ENCODE measurements at places on chromosomes 12 and 14. TPM values are rescaled to one million over a fixed set of nuclear protein-coding genes. Genes with fewer than 3 reads are reported as not detected.

- DNase-seq, result no peak
- H3K4me1 ChIP-seq, result no peaks in the 10 kb centered on the region
- H3K27ac ChIP-seq, result no peak overlapping the region
- H3K27me3 ChIP-seq, result no peaks in the 10 kb centered on the region
Observed at GRCh38 chr12:29043069-29043468, 106.0 kb upstream of the FAR2 start.

The GUCY2C gene
- total RNA-seq, result not detected

- H3K4me1 ChIP-seq, result no peaks in the 10 kb centered on the region
- no peaks in the 10 kb centered on the region for H3K36me3 ChIP-seq
- H3K27ac ChIP-seq, result no peak overlapping the region
- no peak overlapping the region for H3K4me3 ChIP-seq
Observed at GRCh38 chr14:89445273-89445973, 28.4 kb upstream of the FOXN3 start.

GRCh38 chr12:107512391-107512790 is 173.2 kb upstream of the PWP1 start:
- no peak overlapping the region for H3K27ac ChIP-seq
- DNase-seq, result no peak
- H3K27me3 ChIP-seq, result no peaks in the 10 kb centered on the region
- H3K4me1 ChIP-seq, result peaks cover 7% of the 10 kb centered on the region

The FBLN5 gene
- total RNA-seq, result 10.7 TPM

The LBHD2 gene
- total RNA-seq, result 0.99 TPM

GRCh38 chr12:65362234-65363031 is 84.0 kb downstream of the MSRB3 start:
- H3K27ac ChIP-seq, result no peak overlapping the region
- DNase-seq, result no peak
- no peaks in the 10 kb centered on the region for H3K4me1 ChIP-seq

The CEP290 gene
- 27.3 TPM for total RNA-seq

DNA sequence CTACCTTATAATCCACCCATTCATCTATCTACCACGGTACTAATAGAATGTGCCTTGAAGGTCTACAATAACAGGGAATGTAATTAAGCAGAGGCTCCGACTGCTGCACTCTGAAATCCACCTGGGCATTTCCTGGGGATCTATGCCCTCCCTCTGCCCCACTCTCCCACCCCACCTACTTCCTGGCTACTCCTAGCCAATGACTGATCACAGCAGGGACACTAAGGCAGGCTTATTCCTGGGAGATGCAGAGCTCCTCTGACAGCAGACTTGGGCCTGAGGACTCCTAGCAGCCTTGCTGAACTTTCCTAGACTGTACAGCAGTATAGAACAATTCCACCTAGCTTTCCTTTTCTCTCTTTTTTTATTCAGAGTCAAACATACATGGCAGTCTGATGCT is 91.1 kb upstream of the DHRS4 start:
- H3K4me1 ChIP-seq, result no peaks in the 10 kb centered on the region
- no peak overlapping the region for H3K4me3 ChIP-seq
- DNase-seq, result no peak
- H3K36me3 ChIP-seq, result no peaks in the 10 kb centered on the region
- H3K27ac ChIP-seq, result no peak overlapping the region

- peak overlapping the region; percentile 83 for H3K27ac ChIP-seq
- no peaks in the 10 kb centered on the region for H3K36me3 ChIP-seq
- DNase-seq, result peak; percentile 95
- no peaks in the 10 kb centered on the region for H3K27me3 ChIP-seq
- H3K4me3 ChIP-seq, result peak overlapping the region; percentile 10
- peaks cover 16% of the 10 kb centered on the region for H3K4me1 ChIP-seq
Observed at GRCh38 chr12:124745891-124746570, 117.6 kb downstream of the SCARB1 start.

DNA sequence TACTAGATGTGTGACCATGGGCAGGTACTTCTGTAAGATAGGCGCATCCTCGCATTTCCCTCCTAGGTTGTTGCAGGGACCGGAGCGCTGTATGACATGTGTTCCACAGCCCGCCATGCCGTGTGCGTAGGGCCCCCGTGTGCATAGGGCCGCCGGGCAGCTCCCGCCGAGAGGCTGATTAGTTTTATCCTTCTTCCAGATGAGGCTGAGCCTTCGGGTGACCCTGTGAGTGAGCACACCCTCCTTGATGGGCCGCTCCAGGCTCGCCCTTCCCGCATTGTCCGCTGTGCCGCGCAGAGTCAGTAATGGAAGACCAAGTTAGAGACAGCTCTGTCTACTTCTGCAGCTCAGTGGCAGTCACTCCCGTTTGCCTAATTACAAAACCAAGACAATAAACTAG is 72.9 kb upstream of the DYNC1H1 start:
- H3K4me1 ChIP-seq, result no peaks in the 10 kb centered on the region
- H3K27ac ChIP-seq, result no peak overlapping the region
- no peak for DNase-seq

DNA sequence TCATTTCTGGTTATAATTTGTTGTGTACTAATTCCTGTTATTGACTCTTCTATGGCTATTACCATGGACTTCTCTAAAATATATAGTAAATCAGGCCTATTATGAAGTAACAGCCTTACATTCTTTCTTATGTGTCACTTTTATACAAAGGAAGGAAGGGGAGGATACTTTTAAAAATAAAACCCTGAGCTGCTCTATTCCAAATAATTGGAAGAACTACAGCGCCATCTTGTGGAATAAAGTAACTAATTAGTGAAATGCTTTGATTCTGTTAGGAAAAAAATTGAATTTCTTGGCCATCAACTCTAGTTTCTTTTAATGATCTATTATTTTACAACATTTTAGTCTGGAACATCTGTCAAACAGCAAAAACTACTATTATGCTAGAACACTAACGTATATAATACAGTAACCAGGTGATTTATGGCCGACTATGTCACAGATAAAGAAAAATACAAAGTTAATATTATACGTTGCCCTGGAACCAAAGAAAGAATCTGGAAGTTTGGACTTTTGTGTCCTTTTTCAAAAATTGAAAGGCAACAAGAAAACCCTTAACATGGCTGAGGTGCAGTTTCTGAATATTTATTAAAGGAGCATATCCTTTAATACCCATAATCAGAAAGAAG is 55.0 kb upstream of the NELL2 start:
- no peaks in the 10 kb centered on the region for H3K36me3 ChIP-seq
- peak overlapping the region; percentile 81 for H3K27ac ChIP-seq
- no peak overlapping the region for H3K4me3 ChIP-seq
- H3K27me3 ChIP-seq, result no peaks in the 10 kb centered on the region

- H3K27ac ChIP-seq, result no peak overlapping the region
- DNase-seq, result no peak
Observed at GRCh38 chr12:12443431-12443878, 86.6 kb downstream of the BORCS5 start.

GRCh38 chr12:110739488-110739887 is 3.2 kb downstream of the PPP1CC start:
- no peak for DNase-seq
- H3K4me1 ChIP-seq, result peaks cover 25% of the 10 kb centered on the region
- no peak overlapping the region for H3K27ac ChIP-seq
- no peaks in the 10 kb centered on the region for H3K27me3 ChIP-seq
- peaks cover 17% of the 10 kb centered on the region for H3K36me3 ChIP-seq

The GNPNAT1 gene
- 33.9 TPM for total RNA-seq

DNA sequence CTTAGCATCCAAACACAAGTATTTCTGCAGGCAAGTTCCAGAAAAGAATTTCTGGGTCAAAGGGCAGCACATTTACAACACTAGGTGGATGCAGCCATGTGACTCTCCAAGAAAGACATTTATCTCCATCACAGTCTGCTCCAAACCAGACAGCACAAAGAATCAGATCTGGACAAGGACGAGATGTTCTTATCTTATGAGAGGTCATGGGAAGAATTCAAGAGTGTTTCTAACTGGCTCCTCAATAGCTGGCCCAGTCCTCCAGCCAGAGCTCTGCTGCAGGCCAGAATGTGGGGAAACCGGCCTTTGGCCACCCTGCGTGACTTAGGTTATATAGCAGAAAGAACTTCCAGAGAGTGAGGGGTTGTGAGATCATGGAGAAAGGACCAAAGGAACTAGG is 17.4 kb downstream of the TMEM119 start:
- H3K36me3 ChIP-seq, result no peaks in the 10 kb centered on the region
- DNase-seq, result no peak
- no peak overlapping the region for H3K4me3 ChIP-seq
- H3K27me3 ChIP-seq, result no peaks in the 10 kb centered on the region

GRCh38 chr14:103328941-103329340 is 5.1 kb upstream of the EIF5 start:
- DNase-seq, result no peak
- no peak overlapping the region for H3K27ac ChIP-seq
- H3K4me3 ChIP-seq, result no peak overlapping the region
- no peaks in the 10 kb centered on the region for H3K27me3 ChIP-seq
- no peaks in the 10 kb centered on the region for H3K36me3 ChIP-seq

The AQP6 gene
- not detected for total RNA-seq

The ANO4 gene
- 6.2 TPM for total RNA-seq

GRCh38 chr14:72776701-72777261 is 117.1 kb downstream of the DPF3 start:
- H3K4me1 ChIP-seq, result peaks cover 24% of the 10 kb centered on the region
- no peak for DNase-seq
- H3K27ac ChIP-seq, result no peak overlapping the region

The PEBP1 gene
- total RNA-seq, result 312 TPM

- H3K27me3 ChIP-seq, result peaks cover 77% of the 10 kb centered on the region
- DNase-seq, result no peak
- H3K27ac ChIP-seq, result no peak overlapping the region
- H3K4me3 ChIP-seq, result no peak overlapping the region
- no peaks in the 10 kb centered on the region for H3K36me3 ChIP-seq
Observed at GRCh38 chr12:130559806-130560205, 156.3 kb downstream of the RIMBP2 start.

- no peaks in the 10 kb centered on the region for H3K27me3 ChIP-seq
- H3K27ac ChIP-seq, result no peak overlapping the region
- H3K4me3 ChIP-seq, result no peak overlapping the region
- DNase-seq, result no peak
- H3K4me1 ChIP-seq, result no peaks in the 10 kb centered on the region
Observed at GRCh38 chr14:53668897-53669296, 287.7 kb downstream of the BMP4 start.

DNA sequence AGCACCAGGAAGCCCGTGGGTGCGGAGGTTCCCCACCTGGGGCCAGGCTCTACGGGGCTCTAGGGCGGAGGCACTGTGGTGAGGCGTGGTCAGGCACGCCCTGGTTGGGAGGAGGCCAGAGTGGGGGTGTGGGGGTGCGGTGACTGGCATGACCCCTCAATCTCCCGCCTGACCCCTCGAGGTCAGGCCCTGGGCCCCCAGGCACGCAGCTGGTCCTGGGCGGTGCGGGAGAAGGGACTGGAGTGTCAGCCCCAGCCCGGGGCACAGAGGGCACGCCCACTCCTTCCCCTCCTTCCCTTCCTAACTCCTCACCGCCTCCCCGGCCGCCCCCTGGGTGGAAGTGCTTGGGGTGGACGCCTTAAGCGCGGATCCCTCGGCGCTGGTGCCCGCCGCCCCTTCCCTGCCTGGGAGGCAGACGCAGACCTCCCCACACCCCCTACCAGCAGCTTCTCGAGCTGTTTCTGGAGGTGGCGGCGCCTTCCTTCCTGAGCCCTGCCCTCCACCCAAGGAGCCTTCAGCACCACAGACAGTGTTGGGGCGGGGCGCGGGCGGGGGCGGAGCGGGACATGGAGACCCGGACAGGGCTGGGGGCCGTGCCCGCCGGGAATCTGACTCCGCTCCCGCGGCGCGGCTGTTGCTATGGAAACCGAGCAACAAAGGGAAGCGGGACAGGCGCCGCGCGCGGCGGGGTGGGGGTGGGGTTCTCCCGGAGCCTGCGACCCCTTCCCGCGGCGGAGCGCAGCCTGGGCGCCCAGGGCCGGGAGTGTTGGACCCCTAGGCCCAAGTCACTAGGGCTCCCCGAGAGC is 741 bp upstream of the CRIP2 start:
- H3K4me1 ChIP-seq, result peaks cover 60% of the 10 kb centered on the region
- peak overlapping the region; percentile 80 for H3K27ac ChIP-seq
- peaks cover 10% of the 10 kb centered on the region for H3K36me3 ChIP-seq
- H3K27me3 ChIP-seq, result no peaks in the 10 kb centered on the region
- DNase-seq, result peak; percentile 98

- no peak overlapping the region for H3K27ac ChIP-seq
- no peak overlapping the region for H3K4me3 ChIP-seq
- peaks cover 3% of the 10 kb centered on the region for H3K4me1 ChIP-seq
- DNase-seq, result no peak
- H3K36me3 ChIP-seq, result no peaks in the 10 kb centered on the region
Observed at GRCh38 chr12:6074979-6075585, 49.4 kb downstream of the VWF start.

- no peak overlapping the region for H3K27ac ChIP-seq
- DNase-seq, result no peak
- no peak overlapping the region for H3K4me3 ChIP-seq
- H3K27me3 ChIP-seq, result no peaks in the 10 kb centered on the region
Observed at GRCh38 chr12:120169946-120170345, 24.6 kb downstream of the GCN1 start.

- no peak for DNase-seq
- H3K36me3 ChIP-seq, result no peaks in the 10 kb centered on the region
- no peak overlapping the region for H3K27ac ChIP-seq
- no peak overlapping the region for H3K4me3 ChIP-seq
- H3K4me1 ChIP-seq, result no peaks in the 10 kb centered on the region
- H3K27me3 ChIP-seq, result no peaks in the 10 kb centered on the region
Observed at GRCh38 chr12:85552461-85552860, 272.4 kb downstream of the ALX1 start.

The COA8 gene
- 51.0 TPM for total RNA-seq

The ITGA7 gene
- total RNA-seq, result 21.4 TPM

GRCh38 chr12:52183544-52183910 is 8.3 kb downstream of the KRT80 start:
- H3K27me3 ChIP-seq, result no peaks in the 10 kb centered on the region
- no peak overlapping the region for H3K27ac ChIP-seq
- no peak for DNase-seq
- no peaks in the 10 kb centered on the region for H3K36me3 ChIP-seq
- H3K4me1 ChIP-seq, result peaks cover 10% of the 10 kb centered on the region
- no peak overlapping the region for H3K4me3 ChIP-seq

DNA sequence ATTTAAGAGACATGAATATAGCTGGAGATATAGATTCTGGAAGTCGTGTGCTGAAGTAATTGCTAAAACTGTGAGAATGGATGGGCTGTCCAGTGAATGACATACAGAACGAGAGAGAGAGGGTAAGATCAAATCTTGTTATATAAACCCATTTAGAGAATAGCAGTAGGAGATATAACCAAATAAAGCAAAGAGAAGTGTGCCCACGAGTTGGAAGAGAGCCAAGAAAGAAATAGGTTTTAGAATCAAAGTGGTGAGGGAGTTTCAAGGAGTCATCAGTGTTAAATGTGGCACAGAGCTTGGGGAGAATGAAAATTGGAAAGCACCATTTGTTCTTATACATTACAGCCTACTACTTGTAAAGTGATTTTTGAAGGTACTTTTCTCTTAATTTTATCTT is 19.2 kb downstream of the TOGARAM1 start:
- H3K4me1 ChIP-seq, result peaks cover 36% of the 10 kb centered on the region
- H3K27ac ChIP-seq, result peak overlapping the region; percentile 35
- peak; percentile 52 for DNase-seq
- no peaks in the 10 kb centered on the region for H3K27me3 ChIP-seq
- no peak overlapping the region for H3K4me3 ChIP-seq
